ENCODE measurements at places on chromosomes 13 and 19.

GRCh38 chr19:45556835-45557234 lies 27.8 kb downstream of the OPA3 start:
- DNase-seq, result no peak

DNA sequence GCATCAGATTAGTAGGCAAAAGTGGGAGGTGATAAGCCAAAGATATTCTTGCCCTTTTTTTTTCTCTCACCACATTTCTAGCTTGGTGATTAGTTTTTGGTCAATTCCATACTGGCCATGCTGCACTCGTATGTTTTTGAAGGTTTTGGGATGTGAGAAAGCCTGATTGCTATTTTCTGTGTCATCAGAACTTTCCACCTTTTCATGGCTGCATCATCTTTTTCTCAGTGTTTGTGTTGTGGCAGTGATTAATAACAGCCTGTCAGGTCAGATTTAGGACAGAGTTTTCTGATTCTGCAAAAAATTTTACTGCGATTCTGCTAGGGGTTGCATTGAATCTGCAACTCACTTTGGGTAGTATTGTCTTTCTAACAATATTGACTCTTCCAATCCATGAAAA lies 32.9 kb downstream of the PSG1 start:
- no peak for DNase-seq

GRCh38 chr13:76707360-76707759 lies 178.8 kb downstream of the KCTD12 start:
- DNase-seq, result no peak

DNA sequence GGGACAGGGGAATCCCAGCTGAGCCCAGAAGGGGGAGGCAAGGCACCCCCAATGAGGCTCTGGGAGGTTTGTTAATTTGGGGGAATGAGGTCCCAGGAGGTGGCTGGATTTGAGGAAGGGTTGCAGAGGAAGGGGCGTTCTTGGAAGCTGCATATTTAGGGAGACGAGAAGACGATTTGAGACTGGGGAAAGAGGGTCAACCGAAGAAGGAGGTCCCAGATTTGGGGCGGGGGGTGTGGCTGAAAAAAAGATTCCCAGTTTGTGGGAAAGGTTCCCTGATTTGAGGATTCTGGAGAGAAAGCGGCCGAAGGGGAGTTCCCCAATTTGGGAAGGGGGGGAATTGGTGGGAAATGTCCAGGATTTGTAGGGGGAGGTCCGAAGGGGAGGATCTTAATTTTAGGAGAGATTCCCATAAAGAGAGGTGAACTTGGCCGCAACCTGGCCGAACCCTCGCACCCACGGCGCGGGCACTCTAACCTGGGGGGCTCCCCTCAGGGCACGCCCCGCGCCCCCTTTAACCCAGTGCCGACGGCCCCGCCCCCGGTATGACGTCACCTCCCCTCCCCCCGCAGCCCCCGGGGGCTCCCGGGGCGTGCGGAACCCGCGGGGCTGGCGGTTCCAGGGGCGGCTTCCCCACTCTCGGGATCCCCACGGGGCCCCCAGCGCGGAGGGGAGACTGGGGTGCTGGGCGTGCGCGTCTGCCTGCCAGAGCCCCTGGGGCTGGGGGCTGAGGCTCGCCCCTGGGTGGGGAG lies 1.2 kb downstream of the PTPRS start:
- no peak for DNase-seq

DNA sequence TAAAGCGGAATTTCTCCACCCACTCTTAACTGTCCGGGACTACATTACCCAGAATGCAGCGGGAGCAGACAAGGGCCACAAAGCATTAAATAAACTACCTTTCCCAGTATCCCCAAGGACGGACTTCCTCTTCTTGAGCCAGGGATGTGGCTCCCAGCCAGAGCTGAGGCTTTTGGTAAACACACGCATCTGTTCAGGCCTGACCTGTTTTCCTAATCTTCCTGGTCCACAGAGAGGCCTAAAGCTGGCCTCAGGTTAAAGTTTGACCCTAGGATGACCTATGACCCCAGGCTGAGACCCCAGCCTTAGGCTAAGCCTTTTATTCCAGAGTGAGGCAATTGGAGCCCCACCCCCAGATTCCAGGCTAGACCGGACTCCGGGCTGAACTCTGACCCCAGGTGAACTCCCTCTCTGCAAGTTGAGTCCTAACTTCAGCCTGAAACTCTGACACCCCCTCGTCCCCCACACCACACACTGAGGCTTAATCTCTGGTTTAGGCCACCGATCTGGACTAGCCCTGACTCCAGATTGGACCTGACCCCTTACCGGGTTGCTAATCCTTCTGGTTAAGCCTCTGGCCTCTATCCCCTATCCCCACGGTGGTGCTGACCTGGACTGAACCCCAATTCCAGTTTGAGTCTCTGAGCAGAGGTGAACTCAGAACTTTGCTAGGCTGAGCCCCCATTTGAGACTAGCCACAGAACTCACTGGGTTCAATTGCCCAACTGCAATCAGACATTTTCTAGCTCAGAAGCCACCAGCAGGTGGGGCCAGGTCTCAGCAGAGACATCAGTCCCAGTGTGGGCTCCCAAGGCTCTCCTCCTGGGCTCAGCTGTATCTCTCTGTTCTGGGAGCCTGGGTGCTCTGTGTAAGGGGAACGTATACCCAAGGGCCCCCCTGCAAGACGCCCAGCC lies 750 bp upstream of the GPR108 start:
- DNase-seq, result peak; percentile 83

DNA sequence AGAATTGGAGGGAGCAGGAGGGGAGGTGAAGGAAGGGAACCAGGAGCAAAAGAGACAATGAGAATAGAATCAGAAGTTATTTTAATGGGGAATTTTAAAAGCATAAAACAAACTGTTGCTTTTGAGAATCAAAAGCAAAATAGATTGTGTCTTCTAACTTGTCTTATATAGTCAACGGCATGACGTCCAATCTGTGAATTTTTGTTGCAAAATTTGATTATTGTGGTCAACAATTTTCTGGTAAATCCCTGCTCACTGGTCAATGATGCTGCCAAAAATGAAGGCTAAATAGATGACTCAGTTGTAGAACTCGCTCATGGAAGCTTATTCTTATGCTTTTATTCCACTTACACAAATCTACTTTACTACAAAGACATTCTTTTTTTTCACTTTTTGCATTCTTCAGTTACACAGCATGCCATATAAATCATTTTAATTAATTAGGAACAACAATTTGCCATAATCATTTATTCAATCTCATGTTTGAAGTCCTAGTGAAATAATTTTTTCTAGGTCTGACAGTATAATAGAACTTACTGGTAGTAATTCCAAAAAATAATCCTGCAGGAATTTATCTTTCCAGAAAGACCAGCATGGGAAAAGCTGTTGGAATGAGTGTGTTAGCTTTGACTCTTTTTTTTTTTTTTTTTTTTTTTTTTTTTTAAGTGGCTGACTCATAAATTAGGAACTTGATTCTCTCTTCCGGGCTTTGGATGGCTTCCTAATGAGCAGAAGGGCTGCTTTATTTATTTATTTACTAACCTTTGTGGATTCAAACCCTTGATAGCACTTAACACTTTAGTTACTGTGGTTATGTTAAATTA lies 256.9 kb downstream of the SPRY2 start:
- DNase-seq, result no peak

GRCh38 chr13:46113596-46113995 lies 8.8 kb upstream of the CPB2 start:
- DNase-seq, result no peak

DNA sequence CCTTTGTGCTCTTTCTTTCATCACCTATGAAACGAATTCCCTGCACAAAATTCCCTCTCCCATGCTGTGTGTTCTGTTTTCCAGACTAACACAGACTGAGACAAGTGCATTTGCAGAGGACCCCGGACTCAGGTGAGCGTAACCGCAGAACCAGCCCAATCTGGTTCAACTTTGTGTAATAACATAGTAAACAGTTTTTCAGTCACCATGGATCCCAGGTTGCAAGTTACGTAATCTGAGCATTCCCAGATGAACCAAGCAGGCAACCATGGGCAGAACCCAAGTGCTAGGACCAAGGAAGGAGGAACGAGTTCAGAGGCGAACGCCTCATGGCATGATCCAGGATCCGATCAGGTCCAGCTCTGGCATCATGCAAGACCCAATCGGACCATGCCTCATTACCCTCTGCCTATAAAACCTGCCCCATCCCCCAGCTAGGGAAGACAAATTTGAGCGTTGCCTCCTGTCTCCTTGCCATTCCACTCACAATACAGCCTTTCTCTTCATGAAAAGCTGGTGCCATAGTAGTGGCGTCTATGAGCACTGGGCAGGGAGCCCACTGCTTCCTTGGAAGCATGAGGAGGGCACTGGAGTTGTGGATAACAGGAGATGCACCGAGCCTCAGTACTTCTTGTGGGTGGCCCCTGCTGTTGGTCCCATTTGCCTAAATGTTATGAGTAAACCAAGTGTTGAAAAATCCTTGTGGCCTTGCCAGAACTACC lies 107.6 kb downstream of the ABCC4 start:
- no peak for DNase-seq

GRCh38 chr19:18660051-18660910 lies 23.2 kb upstream of the CRTC1 start:
- DNase-seq, result no peak

GRCh38 chr13:100208626-100209025 lies 119.7 kb downstream of the PCCA start:
- DNase-seq, result no peak

DNA sequence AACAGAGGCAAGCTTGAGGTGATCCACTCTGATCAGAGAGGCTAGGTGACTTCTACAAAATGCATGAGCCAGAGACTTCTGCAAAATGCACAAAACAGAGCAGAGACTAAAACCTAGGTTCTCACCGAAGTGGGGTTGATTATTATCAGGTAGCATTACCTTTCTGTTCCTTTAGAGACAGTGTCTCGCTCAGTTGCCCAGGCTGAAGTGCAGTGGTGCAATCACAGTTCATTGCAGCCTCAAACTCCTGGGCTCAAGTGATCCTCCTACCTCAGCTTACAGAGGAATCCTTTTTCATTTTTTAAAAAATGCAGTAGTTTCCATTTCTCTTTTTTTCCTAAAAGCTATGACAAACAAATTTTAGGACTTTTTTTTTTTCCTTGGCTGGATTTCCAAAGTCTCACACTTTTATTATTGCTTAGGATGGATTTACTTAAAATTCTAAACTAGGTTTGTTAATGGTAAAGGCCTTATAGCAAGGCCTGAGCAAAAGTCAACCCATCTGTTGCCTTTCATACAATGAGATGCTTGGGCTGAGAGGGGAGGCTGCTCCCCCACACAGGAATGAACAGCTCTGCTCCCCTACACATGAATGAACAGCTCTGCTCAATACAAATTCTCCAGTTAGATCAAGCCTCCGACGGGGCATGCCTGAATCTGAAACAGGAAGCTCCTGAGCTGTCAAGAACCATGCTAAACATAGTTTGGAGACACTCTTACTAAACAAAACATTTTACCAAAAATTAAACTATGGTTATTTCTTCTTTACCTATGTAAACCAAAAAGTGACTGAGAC lies 18.8 kb upstream of the TNFRSF19 start:
- DNase-seq, result no peak

GRCh38 chr19:42290523-42291434 lies 11.2 kb upstream of the PRR19 start:
- peak; percentile 68 for DNase-seq

DNA sequence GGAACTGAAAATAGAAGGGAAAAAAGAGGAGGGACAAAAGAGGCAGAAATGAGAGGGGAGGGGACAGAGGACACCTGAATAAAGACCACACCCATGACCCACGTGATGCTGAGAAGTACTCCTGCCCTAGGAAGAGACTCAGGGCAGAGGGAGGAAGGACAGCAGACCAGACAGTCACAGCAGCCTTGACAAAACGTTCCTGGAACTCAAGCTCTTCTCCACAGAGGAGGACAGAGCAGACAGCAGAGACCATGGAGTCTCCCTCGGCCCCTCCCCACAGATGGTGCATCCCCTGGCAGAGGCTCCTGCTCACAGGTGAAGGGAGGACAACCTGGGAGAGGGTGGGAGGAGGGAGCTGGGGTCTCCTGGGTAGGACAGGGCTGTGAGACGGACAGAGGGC lies at the start of gene CEACAM5:
CEACAM5 (plus strand) TSS at position 146 of the 400 bp plus-strand sequence; CDS start at position 252, 106 bp downstream.
- no peak for DNase-seq

DNA sequence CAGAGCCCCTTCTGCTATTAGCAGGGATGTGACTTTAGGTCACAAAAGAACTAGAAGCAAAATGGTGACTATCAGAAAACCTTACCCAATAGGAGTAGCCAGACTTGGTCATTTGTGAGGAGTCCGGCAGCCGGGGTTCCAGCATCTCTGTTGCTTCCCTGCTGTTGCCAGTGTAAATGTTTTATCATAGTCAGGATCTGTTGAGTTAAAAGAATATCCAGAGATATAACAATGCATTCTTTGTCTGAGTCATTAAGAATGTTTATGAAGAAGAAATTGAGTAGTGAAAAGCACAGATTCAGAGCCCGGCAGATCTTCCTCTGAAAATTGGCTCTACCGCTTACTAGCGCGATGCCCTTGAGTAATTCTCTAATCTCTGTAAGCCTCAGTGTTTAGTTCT lies 84.2 kb downstream of the COL4A2 start:
- no peak for DNase-seq

- peak; percentile 38 for DNase-seq
These were observed 33.7 kb downstream of the VSTM1 start for GRCh38 chr19:54029930-54030490.

- DNase-seq, result peak; percentile 9
These were observed 16.2 kb downstream of the TMTC4 start for GRCh38 chr13:100658363-100658762.

DNA sequence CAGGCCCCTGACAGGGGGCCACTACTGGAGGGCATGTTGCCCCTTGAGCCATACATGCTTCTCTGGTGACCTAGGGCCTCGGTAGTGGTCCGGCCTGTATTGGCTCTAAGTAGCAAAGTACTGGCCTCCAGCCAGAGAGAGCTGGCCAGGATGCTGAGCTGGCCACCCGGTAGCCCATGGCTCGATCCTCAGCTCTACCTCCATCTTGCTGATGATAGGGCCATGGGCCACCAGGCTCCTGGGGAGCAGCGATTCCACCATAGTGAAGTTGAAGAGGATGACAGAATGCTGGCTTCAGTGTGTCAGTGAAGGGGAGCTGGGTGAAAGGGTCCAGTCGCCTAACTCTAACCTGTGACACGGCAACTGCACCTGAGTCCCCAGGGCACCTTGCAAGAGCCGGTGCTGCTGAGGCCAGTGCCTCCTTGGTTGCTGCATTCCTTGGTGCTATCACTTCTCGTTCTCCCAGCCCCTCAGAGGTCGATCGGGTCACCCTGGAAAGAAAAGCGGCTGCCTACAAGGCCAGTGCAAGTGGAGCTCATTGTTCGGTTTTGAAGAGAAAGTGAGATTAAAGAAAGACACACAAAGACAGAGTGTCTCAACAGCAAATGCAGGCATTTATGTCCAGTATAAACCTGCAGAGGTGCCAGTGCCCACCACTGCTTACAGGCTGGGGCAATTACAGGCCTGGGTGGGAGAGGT lies 5.0 kb downstream of the FPR3 start:
- no peak for DNase-seq
